ENCODE measurements at places on chromosomes 7 and 10. TPM values are rescaled to one million over a fixed set of nuclear protein-coding genes. Genes with fewer than 3 reads are reported as not detected.
A peak's percentile ranks its signal among the peaks of the same experiment; 100 is the strongest.

GRCh38 chr10:97023401-97024167, 162.2 kb downstream of the SLIT1 start:
- no peaks in the 10 kb centered on the region for H3K27me3 ChIP-seq
- peak overlapping the region; percentile 34 for H3K27ac ChIP-seq

- no peak overlapping the region for H3K4me3 ChIP-seq
- H3K27ac ChIP-seq = no peak overlapping the region
Measured at GRCh38 chr10:133133471-133134231, 26.4 kb upstream of the KNDC1 start.

Gene RAPGEF5
- total RNA-seq = 19.5 TPM

GRCh38 chr10:95201736-95202135, 7.7 kb downstream of the ACSM6 start:
- H3K36me3 ChIP-seq = no peaks in the 10 kb centered on the region
- no peak overlapping the region for H3K27ac ChIP-seq
- DNase-seq = no peak
- H3K4me1 ChIP-seq = no peaks in the 10 kb centered on the region

Gene AKR1D1
- total RNA-seq = not detected

GRCh38 chr10:109894516-109894915, 28.8 kb downstream of the XPNPEP1 start:
- peaks cover 26% of the 10 kb centered on the region for H3K4me1 ChIP-seq
- no peak overlapping the region for H3K4me3 ChIP-seq
- H3K36me3 ChIP-seq = no peaks in the 10 kb centered on the region
- H3K27ac ChIP-seq = peak overlapping the region; percentile 59

DNA sequence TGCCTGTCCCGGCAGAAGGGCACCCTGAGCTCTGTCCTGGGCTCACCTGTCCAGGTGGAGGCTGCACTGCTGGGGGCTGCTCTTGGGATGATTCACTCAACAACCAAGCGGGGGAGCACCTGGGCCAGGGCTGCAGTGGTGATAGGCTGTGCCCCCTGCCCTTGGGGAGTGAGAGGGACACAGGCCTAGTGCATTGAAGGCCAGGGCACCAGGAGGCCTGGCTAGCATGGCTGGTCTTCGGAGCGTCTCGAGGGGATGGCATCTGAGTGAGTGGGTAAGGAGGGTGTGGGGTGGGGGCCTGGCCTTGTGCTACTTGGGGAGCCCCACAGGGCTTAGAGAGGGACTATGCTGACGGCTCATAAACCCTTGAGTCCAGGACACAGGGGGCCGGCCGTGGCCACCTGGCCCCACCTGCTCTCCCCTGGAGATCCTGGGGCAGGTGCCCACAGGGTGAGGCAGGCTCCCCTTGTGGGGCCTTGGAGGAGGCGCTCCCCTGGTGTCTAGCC, 3.1 kb downstream of the PWWP2B start:
- H3K4me1 ChIP-seq = peaks cover 11% of the 10 kb centered on the region
- no peaks in the 10 kb centered on the region for H3K27me3 ChIP-seq
- H3K27ac ChIP-seq = no peak overlapping the region
- no peaks in the 10 kb centered on the region for H3K36me3 ChIP-seq
- no peak for DNase-seq

DNA sequence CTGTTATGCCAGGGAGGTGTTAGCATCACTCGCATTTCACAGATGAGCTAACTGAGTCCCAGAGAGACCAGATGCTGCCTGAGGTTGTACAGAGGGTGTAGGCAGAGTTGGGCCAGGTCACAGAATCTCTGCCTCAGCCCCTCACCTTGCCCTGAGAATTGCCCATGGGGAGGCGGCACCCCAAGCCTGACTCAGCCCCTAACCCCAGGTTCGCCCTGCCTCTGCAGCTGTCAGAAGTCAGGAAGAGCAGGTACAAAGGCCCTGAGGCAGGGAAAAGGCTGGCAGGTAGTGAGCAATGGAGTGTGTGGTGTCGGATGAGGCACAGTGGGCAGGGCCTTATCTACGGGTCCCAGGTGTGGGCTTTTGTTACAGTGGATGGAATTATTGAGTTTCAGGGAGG, 79.4 kb downstream of the MYL10 start:
- H3K4me3 ChIP-seq = no peak overlapping the region
- no peak overlapping the region for H3K27ac ChIP-seq
- no peaks in the 10 kb centered on the region for H3K4me1 ChIP-seq
- DNase-seq = no peak

- H3K36me3 ChIP-seq = no peaks in the 10 kb centered on the region
- no peaks in the 10 kb centered on the region for H3K27me3 ChIP-seq
- peaks cover 6% of the 10 kb centered on the region for H3K4me1 ChIP-seq
- H3K4me3 ChIP-seq = no peak overlapping the region
Measured at GRCh38 chr7:30177965-30178364, 43.2 kb downstream of the MTURN start.
